Glomerular endothelial cell (primary cell): ENCODE measurements at places on chromosomes 2 and 18. TPM values are rescaled to one million over a fixed set of nuclear protein-coding genes. Genes with fewer than 3 reads are reported as not detected.
A peak's percentile ranks its signal among the peaks of the same experiment; 100 is the strongest.

Gene DES
- total RNA-seq, result not detected in 2 replicates

Gene REG3G
- not detected in 2 replicates for total RNA-seq

Gene NDC80
- total RNA-seq, result 6.4 and 9.0 TPM in 2 replicates

Gene FBXO48
- total RNA-seq, result 0.19 and 0.64 TPM in 2 replicates

GRCh38 chr2:198374375-198375082 lies 570.1 kb downstream of the PLCL1 start:
- peak; percentile 22 for DNase-seq

DNA sequence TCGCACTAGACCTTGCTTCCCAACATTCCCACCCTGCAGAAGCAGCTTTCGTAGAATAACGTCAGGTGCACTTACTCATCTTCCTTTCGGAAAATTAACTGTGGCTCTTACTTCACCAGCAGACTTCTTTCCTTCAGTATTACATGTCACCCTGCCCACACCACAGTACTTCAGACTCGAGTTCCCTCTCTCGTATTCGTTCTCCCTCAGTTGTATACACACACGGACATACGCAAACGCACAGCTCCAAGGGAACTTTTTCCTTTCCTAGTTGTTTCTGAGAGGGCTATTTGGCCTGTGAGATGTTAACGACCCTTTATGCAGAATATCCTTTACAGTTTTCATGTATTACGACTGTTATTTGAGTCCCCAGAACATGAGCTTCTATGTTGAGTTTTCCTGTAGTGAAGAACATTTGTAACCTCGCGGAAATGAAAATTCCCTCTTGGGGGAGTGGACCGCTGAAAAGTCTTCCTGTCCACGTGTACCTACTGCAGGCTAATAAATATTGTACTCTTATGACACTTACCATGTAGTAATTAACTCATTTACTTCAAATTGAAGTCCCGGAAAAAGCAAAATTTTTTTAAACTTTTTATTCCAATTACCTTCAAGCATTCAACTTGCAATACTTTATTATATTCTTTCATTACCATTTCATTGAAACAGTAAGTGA lies 908 bp downstream of the ERLEC1 start:
- no peak for DNase-seq

GRCh38 chr2:19287324-19287723 lies 71.1 kb downstream of the OSR1 start:
- DNase-seq, result no peak

GRCh38 chr2:109644571-109645275 lies 30.6 kb downstream of the SOWAHC start:
- DNase-seq, result no peak

GRCh38 chr2:96831679-96832078 lies 12.1 kb downstream of the ANKRD23 start:
- DNase-seq, result no peak

DNA sequence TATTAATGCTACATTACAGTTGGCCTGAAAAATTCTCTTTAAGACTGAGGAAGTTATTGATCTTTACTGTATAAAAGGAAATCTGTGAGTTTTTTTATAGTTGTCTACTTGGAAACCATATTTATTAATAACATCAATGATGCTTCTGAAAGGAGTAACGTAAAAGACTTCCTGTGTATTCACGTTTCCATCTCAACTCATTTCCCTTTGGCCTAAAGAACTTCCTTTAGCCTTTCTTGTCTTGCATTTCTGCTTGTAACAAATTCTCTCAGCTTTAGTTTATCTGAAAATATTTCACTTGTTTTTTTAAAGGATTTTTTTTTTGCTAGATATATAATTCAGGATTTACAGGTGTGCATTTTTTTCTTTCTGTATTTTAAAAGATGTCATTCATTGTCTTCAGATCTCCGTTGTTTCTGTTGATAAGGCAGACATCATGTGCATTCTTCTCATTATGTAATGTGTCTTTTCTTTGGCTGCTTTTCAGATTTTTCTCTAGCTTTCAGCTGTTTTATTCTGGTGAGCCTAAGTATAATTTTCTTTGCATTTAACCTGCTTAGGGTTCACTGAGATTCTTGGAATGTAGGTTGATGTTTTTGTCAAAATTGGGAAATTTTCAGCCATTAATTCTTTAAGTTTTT lies 159.0 kb upstream of the DAPL1 start:
- peak; percentile 54 for DNase-seq

- DNase-seq, result no peak
These were observed 15.5 kb downstream of the LAMA1 start for GRCh38 chr18:7102131-7102530.

DNA sequence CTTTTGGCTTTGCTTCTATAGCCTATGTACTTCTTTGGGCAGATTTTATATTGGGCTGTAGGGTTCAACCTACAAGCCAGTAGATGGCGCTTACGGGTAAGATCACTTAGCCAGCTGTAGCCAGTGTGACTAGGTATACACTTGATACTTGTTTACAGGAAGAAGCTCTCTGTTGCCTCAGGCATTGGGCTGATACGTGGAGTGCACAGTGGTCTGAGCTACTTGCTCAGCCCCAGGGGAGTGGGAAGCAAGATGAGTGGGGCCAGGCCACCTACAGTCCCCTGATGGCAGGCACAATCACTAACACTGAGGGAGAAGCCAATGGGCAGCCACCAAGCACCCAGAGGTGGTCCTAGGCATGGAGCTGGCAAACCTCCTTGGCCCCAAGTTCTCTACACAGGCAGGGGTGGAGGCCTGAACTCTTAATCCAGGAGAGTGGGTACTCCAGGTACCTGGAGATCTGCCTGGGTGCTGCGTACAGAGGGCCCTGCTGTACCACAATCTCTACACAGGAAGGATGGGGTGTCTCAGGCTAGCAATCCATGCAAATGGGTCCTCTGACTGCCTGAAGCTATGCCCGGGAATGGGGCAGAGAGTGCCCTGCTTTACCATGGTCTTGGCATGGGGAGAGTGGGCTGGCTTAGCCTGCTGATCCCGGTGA lies 122.2 kb downstream of the NCOA1 start:
- peak; percentile 39 for DNase-seq
